ENCODE measurements at places on chromosomes 5 and 9.

- no peak for DNase-seq
Observed at GRCh38 chr9:89844535-89844934, 239.7 kb downstream of the GADD45G start.

GRCh38 chr5:73938280-73938937 lies 312.4 kb downstream of the ARHGEF28 start:
- no peak for DNase-seq

DNA sequence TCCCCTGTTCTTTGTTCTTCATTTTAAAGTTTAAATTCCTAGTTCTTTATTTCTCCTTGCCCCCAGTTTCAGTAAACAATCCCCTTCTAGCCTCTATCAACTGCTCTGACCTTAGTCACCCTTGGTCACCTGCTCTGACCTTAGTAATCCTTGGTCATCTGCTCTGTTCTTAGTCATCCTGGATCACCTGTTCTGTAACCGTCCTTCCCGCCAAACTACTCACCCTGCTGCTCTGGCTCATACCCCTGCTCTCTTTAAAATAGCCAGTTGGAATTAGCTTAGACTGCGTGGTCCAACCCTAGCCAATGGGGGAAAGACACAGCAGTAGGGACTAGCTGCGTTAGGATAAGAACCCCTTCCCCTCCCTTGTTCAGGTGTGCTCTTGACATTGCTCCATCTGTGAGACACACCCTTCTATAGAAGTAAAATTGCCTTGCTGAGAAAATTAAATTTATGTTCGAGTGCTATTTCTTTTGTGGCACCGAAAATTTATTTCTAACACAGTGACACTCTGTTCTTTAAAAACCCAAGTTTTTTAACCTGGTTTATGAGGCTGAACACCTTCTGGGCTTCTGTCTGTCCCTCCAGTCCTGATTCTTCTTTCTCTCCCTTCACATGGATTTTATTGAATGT lies 3.8 kb downstream of the PRRC1 start:
- no peak for DNase-seq

- DNase-seq, result no peak
Observed at GRCh38 chr5:14212838-14213237, 69.7 kb downstream of the TRIO start.

GRCh38 chr9:33162721-33163311 lies 4.3 kb downstream of the B4GALT1 start:
- no peak for DNase-seq

DNA sequence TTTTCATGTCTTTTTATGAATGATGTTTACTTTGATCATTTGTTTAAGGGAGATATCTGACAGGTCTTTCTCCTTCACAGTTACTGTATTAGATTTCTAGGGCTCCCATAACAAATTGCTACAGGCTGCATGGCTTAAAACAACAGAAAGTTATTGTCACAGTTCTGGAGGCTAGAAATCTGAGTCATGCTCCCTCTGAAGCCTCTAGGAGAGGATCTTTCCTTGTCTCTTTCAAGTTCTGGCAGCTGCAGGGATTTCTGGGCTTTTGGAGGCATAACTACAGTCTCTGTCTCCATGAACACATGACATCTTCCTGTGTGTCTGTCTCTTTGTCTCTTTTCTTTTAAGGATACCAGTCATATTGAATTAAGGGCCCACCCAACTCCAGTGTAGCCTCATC lies 557.3 kb upstream of the SEMA6A start:
- DNase-seq, result no peak

- DNase-seq, result no peak
Observed at GRCh38 chr9:38018958-38019602, 49.9 kb downstream of the SHB start.

DNA sequence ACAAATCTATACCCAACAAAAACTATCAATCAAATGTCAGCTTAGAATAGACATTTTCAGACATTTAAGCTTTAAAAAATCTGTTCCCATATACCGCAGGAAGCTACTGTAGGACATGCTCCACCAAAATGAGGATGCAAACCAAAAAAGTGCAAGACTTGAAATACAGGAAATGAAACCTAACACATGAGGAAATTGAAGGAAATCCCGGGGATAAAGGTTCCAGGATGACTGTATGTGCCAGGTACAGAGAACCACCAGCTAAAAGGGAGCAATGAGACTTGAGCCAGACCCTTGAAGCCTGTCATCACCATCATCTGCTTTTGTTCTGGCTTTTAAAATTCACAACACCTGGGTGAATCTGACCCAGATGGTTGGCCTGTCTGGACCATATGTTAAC lies 21.4 kb downstream of the DIAPH1 start:
- no peak for DNase-seq

GRCh38 chr5:137361280-137361679 lies 137.8 kb downstream of the SPOCK1 start:
- no peak for DNase-seq

GRCh38 chr5:131423056-131423455 lies 159.2 kb downstream of the CDC42SE2 start:
- DNase-seq, result no peak

- no peak for DNase-seq
Observed at GRCh38 chr9:113973226-113973625, 97.1 kb downstream of the ZNF618 start.

GRCh38 chr9:14488421-14489190 lies 174.7 kb upstream of the NFIB start:
- DNase-seq, result no peak

GRCh38 chr5:160390787-160391696 lies 8.8 kb downstream of the FAM200C start:
- DNase-seq, result no peak

DNA sequence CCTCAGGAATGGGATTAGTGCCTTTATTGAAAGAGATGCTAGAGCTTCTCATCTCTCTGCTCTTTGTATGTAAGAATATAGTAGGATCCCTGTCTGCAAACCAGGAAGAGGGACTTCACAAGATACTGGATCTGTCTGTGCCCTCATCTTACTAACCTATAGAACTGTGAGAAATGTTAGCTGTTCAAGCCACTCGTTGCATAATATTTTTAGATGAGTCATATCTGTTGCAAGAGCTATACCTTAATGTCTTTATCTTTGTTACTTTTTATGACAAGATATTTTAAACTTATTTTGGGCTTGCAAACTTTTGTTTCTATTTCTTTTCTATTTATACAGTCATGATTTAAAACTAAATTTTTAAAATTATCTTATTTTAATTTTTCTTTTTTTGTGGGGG lies 1296.8 kb upstream of the CDH6 start:
- DNase-seq, result no peak

DNA sequence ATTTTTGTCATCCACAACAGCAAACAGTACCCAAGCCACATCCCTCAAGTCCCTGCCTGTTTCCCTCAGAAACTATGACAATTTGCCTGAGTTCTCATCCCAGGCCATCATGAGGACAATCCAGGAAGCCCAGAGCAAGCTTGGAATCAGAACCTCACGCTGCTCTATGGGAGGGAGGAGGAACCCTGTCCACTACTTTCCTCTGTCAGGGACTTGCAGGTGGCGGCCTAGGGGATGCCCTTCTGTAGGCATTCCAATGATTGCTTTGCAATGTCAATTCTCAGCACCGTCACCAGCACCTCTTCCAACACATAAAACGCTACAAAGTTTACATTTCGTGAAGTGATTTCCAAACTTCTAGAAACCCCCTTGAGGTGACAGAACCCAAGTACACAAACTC lies 170.4 kb upstream of the FSTL4 start:
- no peak for DNase-seq

DNA sequence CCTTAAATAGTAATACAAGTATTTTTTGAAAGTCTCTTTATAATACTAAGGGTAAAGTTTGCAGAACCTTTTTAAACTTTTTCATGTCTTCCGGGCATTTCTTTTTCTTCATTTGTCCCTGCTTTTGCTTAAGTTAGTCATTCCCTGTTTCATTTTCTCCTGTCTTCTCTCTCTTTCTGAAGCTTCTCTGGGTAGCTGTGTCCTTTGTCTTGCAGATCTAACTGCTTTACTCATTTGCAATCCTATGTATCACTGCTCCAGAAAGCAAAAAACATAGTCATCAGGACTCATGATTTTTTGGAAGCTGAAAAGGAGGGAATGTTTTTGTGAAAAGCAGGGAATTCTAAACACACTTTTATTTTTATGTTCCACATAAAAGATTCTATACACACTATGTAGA lies 301.7 kb downstream of the MRPS30 start:
- DNase-seq, result no peak

DNA sequence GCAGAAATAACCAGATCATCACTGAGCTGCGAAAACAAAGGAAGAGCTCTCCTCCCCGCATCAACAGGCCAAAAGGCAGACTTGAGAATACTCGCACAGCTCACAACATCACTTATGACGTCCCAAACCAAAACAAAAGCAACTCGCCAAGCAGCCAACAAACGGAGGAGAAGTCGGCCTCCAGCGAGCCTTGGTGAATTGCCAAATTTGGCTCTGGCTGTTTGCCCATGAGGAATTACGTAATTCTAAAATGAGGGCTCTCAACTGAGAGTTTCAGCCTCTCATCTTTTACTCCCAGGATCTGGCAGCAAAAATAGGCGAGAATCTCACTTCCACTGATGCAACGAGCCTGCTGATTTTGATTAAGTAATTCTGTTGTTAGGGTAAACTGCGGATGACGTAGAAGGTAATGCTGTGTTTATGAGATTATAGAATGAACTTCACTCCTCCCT lies 51.7 kb upstream of the SEMA6A start:
- no peak for DNase-seq

All from stimulated activated CD4-positive, alpha-beta T cell treated with anti-CD3 and anti-CD28 coated beads, Interleukin-4, amount 100 ng/mL, for 24 hours (primary cell).